Fibroblast of lung (primary cell): ENCODE measurements at places on chromosomes 12 and 14. TPM values are rescaled to one million over a fixed set of nuclear protein-coding genes. Genes with fewer than 3 reads are reported as not detected.

DNA sequence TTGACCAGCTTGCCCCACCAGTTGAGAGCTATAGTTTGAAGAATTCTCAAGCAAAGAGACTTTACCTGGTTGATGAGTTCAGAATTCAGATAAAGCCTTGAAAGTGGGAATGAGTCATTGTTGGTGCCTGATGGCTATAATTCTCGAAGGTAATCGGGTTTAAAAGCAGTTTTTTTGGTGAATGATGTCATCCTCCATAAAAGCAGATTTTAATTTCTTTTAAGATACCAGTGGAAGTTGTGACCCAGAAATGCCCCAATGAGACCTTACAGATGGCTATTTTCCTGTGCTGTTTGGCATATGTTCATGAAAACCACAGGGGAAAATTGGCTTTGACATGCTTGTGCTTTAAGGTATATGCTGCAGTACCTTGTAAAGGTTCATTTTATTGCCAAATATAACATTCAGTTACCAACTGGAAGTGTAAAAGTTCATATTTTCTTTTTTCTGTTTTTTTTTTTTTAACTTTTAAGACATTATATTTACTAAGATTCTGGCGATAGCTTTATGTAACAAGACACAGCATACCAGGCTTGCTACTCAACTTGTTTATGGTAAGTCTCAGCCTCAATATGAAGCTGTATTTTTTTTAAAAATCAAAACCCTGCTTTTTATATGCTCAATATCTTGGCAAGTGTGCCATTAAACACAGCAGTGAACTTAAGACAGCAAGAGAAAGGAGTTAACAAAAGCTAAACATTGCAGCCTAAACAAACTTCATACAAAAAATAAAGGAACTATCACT lies 119.3 kb downstream of the LMNTD1 start:
- peak; percentile 30 for DNase-seq
- peaks cover 7% of the 10 kb centered on the region for H3K4me1 ChIP-seq
- H3K4me3 ChIP-seq = no peak overlapping the region
- H3K27ac ChIP-seq = no peak overlapping the region
- no peaks in the 10 kb centered on the region for H3K36me3 ChIP-seq

GRCh38 chr12:93164103-93164880 lies 213.4 kb upstream of the NUDT4 start:
- H3K36me3 ChIP-seq = no peaks in the 10 kb centered on the region
- H3K27ac ChIP-seq = no peak overlapping the region
- H3K4me1 ChIP-seq = no peaks in the 10 kb centered on the region

DNA sequence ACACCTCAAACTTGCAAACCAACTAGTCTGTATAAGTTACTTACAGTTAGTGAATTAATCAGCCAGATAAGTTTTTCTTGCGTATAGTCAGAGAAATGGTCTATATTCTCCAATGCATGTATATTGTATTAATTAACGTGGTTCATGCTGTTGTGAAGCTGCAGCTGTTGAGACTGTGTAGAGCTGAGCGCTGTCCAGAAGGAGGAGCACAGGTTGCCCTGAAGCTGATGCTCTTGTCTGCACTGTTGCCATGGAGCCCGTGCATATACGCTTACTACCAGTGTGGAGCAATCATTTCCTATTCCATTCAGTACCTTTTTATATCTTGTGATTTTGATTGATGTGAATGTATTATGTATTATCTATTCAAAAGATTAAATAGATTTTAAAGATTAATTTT lies 74.3 kb upstream of the ARID2 start:
- no peak for DNase-seq
- H3K36me3 ChIP-seq = no peaks in the 10 kb centered on the region
- no peaks in the 10 kb centered on the region for H3K27me3 ChIP-seq

DIO3 gene
- total RNA-seq = 0.17 and 1.0 TPM in 2 replicates

RASSF8 gene
- total RNA-seq = 50.6 and 52.8 TPM in 2 replicates
